Panc1 (cell line): ENCODE measurements at places on chromosomes 2 and 18. TPM values are rescaled to one million over a fixed set of nuclear protein-coding genes. Genes with fewer than 3 reads are reported as not detected.

The LYPD6B gene
- total RNA-seq, result 2.2 TPM

The RNASEH1 gene
- 43.7 TPM for total RNA-seq

The GCA gene
- 21.3 TPM for total RNA-seq

The PARD3B gene
- 3.6 TPM for total RNA-seq

The CPO gene
- total RNA-seq, result not detected

The PLCD4 gene
- 12.9 TPM for total RNA-seq
